H54 (cell line): ENCODE measurements at places on chromosomes 2 and 18.

DNA sequence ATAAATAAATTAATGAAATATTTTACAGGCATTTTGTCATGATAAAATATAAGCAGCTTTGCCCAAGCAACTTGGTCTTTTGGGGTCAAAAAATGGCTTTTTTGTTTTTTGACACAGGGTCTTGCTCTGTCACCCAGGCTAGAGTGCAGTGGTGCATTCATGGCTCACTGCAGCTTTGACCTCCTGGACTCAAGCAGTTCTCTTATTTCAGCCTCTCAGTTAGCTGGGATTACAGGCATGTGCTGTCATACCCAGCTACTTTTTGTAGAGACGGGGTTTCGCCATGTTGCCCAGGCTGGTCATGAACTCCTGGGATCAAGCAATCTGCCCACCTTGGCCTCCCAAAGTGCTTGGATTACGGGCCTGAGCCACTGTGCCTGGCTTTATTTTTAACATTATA, 51.0 kb downstream of the ABI2 start:
- no peak for DNase-seq

GRCh38 chr2:5385596-5385995, 306.6 kb upstream of the SOX11 start:
- no peak for DNase-seq

GRCh38 chr2:101625387-101625786, 72.1 kb upstream of the MAP4K4 start:
- DNase-seq: no peak

DNA sequence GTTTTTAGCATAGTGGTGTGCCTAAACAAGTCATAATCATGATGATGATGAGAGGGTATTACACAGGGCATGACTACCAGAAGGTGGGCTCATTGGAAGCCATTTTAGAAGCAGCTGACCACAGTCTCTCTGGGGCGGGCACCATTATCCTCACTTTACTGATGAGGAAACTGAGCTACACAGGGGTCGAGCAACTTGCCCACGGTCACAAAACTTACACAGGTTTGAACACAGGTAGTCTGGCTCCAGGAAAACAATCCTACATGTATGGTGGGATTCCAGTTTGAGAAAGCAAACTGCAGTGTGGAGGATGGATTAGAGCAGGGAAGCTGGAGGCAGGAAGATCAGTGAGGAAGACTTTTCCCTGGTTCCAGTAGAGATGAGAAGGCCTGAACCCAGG, 6.2 kb downstream of the RHOB start:
- DNase-seq: no peak
